ENCODE measurements at places on chromosomes 12 and 14. TPM values are rescaled to one million over a fixed set of nuclear protein-coding genes. Genes with fewer than 3 reads are reported as not detected.

FAM222A gene
- 1.4 TPM for total RNA-seq

ZFYVE1 gene
- 13.0 TPM for total RNA-seq

PMEL gene
- 0.25 TPM for total RNA-seq

CLEC6A gene
- not detected for total RNA-seq

KCNK13 gene
- total RNA-seq: 0.09 TPM

GRIN2B gene
- total RNA-seq: not detected

BTBD7 gene
- total RNA-seq: 21.9 TPM

TMPO gene
- total RNA-seq: 356 TPM

SDS gene
- total RNA-seq: not detected

LRFN5 gene
- total RNA-seq: not detected
